ENCODE measurements at places on chromosomes 2 and 18.

- no peak for DNase-seq
Observed at GRCh38 chr2:12041236-12041635, 294.8 kb downstream of the LPIN1 start.

DNA sequence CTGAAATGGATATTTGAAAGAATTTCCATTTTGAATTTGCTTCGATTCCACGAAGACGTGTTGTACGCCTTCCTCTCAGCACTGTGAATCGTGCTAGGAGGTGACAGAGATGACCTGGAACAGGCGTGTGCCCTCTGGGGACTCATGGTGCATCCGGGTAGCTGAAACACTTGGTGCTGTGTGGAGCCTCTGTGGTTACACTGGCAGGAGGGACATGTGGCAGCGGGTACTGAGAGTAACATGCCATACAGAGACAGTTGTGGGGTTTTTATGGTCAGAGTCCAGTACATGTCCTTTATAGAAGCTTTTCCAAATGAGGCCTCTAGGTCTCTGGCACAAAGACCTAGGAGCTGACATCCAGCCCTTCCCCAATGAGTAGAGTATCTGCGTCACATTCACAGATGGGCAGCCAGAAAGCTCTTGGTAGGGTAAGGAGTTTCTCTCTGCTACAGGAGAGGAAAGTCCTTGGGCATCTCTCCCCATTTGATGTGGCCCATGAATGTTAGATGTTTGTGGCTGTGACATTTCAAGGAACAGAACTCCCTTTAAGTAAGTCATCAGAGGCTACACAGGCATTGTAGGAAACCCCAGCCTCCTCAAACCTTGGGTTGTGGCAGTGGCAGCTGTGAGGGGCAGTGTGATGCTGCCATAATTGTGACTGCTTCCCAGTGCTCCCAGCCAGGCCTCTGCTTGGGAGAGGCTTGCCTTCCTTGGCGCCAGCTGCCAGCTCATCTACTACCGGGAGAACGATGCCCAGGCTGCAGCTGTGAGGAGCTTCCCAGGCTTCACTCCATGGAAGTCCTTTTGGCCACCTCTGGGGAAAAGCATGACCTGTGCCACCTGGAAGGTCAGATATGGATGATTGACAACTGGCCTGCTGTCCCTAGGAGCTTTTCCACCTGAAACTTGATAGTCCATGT lies 80.6 kb downstream of the ACOXL start:
- no peak for DNase-seq

DNA sequence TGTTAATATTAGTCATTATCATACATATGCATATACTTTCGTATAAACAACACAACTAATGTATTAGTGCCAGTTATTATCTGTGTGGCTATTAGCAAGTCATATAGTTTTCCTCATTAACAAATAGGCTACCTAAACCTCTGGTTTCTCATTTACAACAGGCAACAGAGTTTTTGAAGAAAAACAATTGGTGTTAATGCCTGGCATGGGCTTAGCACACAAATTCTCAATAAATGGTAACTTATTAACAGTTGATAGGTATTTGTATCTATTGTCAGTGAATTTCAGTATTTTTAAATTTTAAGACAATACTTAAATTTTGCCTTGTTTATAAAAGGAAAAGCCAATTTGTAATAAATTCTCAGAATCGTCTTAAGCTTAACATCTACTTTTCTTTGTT lies 182.5 kb downstream of the PMAIP1 start:
- no peak for DNase-seq

- no peak for DNase-seq
Observed at GRCh38 chr2:236503100-236503499, 66.5 kb upstream of the ACKR3 start.

DNA sequence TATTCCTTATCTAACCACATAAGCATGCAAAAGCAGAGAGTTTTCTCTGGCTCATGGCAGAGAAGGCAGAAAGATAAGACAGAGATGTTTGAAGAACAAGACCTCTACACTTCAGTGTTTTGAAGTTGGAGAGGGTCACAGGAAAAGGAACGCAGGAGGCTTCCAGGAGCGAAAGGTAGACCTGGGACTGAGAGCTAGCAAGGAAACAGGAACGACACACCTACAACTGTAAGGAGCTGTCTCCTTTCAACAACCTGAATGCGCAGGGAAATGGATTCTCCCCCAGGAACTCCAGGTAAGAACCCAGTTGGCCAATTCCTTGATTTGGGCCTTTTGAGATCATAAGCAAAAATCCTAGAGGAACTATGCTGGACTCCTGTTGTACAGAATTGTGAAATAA lies 746.6 kb upstream of the DDX18 start:
- no peak for DNase-seq

- DNase-seq, result no peak
Observed at GRCh38 chr2:66488946-66489345, 54.0 kb downstream of the MEIS1 start.

- DNase-seq, result no peak
Observed at GRCh38 chr2:98803405-98804264, 72.7 kb upstream of the MGAT4A start.

DNA sequence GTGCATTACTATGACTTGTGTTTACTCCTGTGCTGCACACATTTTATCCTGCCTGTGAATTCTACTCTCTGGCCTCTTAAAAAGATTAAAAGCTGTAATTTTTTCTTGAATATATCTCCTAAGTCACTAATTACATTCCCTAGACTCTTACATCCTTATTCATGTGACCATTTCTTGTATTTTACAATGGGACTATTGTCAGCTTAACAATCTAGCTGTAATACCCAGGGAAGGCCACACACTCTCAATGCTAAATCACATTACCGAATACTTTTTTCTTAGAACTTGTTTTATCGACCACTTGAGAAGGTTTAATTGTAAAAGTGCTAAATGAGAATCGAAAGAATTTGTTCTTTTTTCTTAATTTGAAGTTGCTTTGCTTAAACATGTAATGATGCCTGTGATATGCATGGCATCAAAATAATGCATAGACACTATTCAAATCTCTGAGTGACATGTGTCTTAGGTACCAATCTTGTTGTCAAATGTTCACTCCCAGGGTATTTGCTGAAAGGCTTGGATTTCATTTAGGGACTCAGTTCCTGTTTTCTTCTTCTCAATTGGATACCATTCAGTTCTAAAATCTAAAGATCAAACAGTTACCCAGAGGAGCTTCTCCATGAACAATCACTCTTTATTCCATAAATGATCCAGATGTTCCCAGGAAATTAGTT lies 498.5 kb downstream of the DPP10 start:
- DNase-seq, result no peak

DNA sequence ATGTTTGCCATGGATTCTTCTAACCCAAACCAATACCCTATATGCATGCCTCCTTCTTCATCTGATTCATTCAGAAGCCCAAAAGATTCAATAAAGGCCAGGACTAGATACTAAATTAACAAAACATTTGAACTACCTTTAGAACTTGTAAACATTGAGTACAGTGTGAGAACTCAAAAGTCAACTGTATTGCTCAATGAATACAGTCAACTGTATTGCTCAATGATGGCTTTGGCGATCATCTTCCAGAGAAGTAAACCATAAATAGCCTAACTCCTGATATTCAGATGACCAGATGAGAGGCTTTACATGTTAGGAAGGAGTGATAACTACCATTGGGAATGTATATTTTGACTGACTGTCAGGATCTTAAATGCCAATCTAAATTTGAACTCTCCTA lies 206.5 kb upstream of the ITGA4 start:
- DNase-seq, result peak; percentile 50

DNA sequence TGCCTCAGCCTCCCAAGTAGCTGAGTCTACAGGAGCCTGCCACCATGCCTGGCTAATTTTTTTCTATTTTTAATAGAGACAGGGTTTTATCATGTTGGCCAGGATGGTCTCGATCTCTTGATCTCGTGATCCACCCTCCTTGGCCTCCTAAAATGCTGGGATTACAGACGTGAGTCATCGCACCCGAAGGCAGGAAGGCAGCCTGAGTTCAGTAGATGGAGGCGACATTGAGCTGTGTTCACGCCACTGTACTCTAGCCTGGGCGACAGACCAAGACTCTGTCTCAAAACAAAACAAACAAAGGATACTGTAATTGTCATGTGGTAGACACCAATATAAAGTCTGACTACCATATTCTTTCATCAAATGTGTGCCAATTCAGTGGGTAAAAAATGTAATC lies 500.9 kb upstream of the DSEL start:
- no peak for DNase-seq

GRCh38 chr2:38601463-38602135 lies 1.1 kb downstream of the HNRNPLL start:
- DNase-seq, result peak; percentile 22

DNA sequence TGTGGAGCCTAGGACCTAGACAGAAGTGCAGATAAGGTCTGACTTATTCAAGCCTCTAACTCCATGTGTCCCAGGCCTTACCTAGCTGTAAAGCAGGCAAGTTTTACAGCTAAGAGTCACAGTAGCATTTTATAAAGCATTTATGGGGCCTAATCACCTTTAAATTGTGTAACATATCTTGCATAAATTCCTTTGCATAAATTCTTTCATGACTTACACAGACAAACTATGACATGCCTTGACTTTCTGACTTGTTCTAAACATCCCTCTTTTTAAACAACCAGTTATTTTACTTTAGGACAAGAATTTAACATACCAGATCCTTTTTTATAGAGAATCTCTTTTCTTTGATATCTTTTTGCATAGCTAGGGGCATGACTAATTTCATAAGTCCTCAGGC lies 1257.8 kb upstream of the NRXN1 start:
- peak; percentile 25 for DNase-seq

DNA sequence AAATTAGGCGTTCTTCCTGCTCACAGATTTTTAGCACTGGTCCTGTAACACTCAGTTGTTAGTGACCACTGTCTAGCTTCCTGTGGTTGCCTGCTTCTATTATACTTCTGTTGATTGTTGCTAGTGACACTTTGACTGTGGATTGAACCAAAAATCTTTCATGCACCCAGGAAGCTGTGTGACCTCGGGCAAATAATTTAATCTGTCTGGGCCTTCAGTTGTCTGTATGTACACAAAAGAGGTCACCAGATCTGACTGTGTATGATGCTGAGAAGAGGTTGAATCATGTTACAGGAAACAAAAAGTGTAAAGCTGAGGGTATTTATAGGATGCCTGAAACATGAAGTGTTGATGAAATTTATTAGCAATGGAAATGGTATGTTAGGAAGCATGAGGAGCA lies 12.7 kb downstream of the ICOS start:
- DNase-seq, result peak; percentile 72

GRCh38 chr18:79578396-79579260 lies 101.0 kb upstream of the CTDP1 start:
- DNase-seq, result no peak

DNA sequence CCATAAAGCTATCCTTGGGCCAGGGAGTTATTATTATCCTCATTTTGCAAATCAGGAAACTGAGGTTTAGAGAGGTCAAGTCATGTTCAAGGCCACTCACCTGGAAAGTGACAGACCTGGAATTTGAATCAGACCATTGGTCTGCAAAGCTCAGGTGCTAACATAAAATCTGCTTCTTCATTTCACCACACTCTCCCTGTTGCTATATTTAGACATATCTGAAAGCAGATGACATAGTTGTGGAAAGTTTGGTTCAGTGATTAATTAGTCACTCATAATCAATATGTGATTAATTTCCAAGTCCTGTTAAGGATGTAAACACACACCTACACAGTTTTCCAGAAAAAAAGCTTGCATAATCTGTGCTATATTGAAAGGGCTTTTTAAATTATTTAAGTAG lies 57.4 kb downstream of the LINC00305 start:
- no peak for DNase-seq

DNA sequence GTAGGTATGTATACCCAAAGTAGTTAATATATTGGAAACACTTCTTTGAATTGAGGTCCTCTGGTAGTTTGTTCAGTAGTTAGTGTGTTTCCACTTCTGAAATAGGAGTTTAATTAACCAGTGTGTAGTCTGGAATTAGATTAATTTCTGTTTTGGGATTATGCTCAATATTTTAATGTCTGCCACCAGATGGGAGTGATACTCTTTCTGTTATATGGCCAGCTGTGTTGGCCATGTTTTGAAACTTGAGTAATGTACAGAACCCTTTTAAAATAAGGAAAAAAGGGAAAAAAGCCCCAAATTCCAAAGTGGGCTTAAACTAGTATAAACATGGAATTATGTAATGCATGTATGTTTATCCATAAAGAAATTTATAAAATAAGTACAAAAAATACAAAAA lies 147.7 kb downstream of the CTNNA2 start:
- DNase-seq, result no peak

- no peak for DNase-seq
Observed at GRCh38 chr2:107111623-107112022, 225.7 kb upstream of the ST6GAL2 start.

DNA sequence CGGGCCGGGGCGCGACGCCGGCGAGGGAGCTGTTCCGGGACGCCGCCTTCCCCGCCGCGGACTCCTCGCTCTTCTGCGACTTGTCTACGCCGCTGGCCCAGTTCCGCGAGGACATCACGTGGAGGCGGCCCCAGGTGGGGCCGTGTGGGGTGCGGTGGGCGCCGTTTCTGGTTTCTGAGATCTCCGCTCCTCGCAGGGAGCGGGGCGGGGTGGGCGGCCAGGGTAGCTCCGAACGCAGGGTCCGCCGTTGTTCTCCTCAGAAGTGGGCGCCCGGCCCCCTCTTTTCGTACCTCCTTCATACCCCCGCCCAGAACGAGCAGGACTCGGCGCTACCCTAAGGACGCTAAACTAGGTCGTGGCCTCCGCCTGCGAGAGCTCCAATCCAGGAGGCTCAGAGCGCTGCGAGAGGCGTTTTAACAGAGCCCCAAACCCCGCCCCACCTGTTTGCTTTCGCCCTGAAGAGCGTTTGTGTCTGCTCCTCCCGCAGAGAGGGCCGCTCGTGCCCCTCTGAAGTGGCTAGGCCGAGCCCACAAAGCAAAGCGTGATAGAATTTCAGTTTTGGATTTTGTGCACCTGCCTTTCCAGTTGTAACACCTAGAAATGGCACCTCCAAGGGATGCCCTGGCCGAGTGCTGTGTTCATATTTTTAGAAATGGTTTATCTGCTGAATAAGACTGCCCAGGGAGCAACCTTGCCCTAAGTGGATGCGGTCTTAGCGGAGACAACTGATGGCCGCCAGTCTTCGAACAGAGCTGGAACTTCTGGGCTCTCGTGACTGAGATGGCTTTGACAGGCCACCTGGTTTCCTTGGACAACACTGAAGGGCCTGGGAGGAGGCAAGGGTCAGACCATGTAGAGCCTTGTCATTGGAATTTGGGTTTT lies 626 bp downstream of the CAPN10 start:
- DNase-seq, result peak; percentile 54
